ENCODE measurements at places on chromosomes 13 and 19. TPM values are rescaled to one million over a fixed set of nuclear protein-coding genes. Genes with fewer than 3 reads are reported as not detected.

ZNF382 gene
- 10.8 TPM for total RNA-seq

EMC10 gene
- 31.2 TPM for total RNA-seq

CD209 gene
- not detected for total RNA-seq

ASF1B gene
- total RNA-seq = 53.5 TPM

ZNF729 gene
- total RNA-seq = not detected

PEAK3 gene
- not detected for total RNA-seq

NDUFS7 gene
- 120 TPM for total RNA-seq

SWSAP1 gene
- total RNA-seq = 1.8 TPM

KCNC3 gene
- 0.77 TPM for total RNA-seq

ATP1A3 gene
- total RNA-seq = 5.9 TPM

PSG5 gene
- total RNA-seq = not detected

CEACAM16 gene
- total RNA-seq = not detected

SOX21 gene
- not detected for total RNA-seq

- no peak for DNase-seq
These were observed 1244.2 kb upstream of the MIR17HG start for GRCh38 chr13:90103099-90103784.

GRCh38 chr13:45511310-45512097, 46.8 kb downstream of the COG3 start:
- peak; percentile 35 for DNase-seq

DNA sequence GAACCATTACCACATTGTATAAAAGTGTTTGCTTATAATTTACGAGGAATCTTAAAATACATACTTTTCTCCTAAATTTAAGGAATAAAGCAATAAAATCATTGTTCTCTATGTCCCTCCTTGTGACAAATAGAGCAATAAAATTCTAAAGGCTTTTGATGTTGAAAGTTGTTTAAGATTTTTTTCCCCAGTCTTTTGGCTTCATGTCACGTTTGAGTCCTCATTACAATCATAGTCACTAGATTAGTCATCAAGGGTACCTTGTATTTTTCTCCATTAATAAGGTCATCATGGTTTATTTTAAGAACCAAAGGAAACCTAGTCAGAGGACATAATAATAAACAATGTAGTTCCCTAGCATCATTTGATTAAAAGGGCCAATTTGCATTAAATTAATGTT, 3.2 kb downstream of the WBP4 start:
- DNase-seq = no peak

DNA sequence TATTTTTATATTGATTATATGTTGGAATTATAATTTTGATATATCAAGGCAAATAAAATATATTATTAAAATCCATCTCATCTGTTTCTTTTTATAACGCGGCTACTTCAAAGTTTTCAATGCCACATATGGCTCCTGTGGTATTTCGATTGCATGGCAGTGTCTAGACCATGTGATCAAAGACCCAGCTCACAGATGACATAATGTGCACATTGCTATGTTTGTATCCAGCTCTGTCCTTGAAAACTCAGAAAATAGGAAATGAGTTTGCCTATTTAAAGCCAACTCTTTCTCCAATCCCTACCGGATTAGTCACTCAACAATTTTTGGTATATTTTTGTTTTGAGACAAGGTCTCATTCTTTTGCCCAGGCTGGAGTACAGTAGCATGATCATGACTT, 26.2 kb downstream of the TMTC4 start:
- no peak for DNase-seq

DNA sequence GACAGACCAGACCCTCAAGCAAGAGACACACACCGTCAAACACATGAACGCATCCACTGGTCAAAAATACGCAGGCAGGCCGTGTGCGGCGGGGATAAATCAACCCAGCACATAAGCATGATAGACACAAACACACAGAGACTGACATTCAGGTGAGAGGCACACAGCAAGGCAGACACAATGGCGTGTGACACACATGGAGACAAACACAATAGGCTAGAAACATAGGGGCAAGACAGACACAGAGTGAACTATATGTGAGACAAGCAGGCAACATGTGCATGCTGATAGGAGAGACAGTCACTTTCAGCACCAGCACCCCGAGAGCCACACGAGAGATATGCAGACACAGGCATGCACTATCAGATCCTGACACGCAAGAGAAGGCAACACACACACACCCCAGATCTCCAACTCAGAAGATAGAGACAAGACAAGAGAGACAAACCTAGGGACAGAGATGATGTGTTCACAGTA, 6.9 kb upstream of the JUNB start:
- DNase-seq = no peak

GRCh38 chr13:109996404-109996960, 210.1 kb upstream of the IRS2 start:
- no peak for DNase-seq

- no peak for DNase-seq
These were observed 147.5 kb downstream of the CYSLTR2 start for GRCh38 chr13:48801255-48801654.

DNA sequence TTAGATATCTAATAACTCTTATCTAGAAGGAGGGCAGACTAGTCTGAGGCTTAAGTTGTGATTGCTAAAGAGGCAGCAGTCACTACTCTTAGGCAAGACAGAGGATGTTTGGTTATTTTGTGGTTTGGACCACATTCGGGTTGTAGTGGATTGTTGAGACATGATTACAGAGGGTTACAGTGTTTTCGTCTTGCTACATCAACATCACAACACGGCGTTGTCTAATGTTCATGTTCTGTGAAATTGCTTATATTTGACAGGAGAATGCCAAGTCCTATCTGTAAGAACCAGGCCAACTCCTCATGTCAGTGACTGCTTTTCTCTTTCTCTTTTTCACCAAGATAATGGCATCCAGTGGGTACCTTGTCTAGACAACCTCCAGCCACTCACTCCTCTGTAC, 16.8 kb upstream of the TM9SF2 start:
- no peak for DNase-seq

DNA sequence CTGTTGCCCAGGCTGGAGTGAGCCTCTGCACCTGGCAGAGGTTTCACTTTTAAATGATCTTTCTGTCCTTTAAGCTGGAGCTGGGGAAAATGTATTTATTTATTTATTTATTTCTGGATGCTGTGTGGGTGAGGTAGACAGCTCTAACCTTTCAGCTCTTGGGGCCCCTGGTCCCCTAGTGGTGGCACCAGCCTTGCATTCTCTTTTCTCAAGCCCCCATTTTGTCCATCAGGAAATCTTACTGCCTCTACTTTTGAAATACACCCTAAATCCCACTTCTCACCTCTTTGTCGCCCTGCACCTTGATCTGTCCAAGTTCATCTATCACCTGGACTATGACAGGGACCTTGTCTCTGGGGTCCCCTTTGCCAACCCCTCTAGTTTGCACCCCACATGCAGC, 2.1 kb upstream of the B9D2 start:
- DNase-seq = peak; percentile 57

DNA sequence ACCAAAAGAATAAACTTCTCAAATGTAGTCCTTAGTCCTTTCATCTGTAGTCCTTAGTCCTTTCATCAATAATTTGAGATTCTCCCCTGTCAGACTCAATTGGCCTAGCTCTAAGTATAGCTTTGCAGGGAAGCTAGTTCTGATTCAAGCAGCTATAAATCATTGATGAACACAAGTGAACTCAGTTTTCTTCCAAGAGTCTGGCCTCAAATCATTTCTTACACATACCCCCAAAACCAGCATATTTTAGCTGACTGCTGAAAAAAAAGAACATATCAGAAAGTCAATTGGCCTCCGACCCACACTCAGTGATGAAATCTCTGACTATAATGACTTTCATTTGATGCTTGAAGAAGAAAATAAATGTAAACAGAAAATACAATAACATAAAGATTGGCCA, 64.9 kb downstream of the TNFSF11 start:
- no peak for DNase-seq

DNA sequence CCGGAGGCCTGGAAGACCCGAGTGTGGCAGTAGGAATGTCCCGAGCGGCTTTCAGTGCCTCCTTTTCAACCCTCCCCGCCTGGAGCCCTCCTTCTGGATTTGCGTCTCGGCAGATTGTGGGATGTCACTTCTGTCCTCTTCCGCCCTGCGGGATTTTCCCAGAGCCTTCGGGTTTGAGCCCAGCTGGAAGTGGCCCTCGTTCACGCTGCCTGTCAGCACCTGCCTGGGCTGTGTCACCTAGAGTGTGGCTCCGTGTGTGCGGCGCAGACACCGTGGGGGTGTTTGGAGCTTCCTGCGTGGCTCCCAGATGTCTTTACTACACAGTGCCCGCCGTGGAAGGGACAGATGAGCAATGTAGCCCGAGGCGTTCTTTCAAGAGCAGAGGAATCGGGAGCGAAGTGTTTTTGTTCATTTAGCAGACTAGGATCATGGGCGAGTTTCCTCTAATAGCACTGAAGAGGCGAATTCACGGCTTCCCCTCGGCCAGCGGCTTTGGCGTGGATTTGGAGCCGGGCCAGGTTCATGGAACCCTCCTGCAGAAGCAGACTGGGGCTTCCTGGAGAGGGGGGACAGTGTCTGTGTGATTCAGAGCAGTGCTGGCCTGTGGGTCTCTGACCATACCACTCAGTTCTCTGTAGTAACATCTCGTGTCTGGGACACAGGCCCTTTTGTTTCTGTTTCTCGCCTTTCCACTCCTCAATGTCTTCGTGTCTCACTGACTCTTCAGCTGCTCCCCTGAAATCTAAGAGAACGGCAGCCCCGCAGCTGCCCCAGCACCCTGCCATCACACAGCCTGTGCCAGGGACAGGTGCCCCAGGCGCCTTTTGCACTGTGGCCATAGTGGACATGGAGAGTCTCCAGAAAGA, 68.0 kb downstream of the KDM4B start:
- DNase-seq = no peak
